ENCODE measurements at places on chromosomes 5 and 9.

DNA sequence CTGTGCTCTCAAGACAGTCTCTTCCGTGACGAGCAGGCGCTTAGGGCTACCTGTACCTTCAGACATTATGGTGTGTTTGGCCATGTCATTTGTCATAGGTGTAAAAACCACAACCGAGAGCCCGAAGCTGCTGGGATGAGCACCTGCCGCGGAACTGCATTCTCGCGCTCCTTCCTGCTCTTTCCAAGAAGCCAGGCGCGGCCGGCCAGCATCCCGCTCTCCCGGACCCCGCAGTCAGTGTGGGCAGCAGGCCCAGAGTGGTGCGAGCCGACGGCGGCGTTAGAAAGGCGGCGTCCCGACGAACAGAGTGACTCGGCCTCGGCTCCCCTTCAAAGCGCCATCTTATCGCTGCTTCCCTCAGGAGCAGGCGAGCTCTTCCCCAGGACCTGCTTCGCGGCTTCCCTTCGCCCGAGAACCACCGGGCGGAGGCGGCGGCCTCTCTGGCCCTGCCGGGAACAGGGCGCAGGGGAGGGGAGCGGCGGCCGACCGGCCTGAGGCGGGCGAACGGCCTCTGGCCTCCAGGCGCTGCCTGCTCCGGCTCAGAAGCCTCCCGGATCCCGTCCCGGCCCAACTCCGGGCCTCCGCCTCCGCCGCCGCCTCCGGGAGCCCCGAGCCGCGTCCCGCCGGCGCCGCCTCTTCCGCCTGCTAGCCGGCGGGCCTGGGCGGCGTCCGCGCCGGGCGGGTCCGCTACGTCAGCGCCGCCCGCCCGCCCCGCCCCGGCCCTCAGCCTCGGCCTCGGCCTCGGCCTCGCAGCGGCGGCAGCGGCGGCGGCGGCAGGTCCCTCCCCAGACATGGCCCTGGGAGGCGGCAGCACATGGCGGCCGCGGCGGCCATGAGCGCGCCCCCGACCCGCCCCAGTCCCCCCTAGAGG is at the start of gene FAM120A:
TSS of gene FAM120A (plus strand) at position 741 of the 871 bp plus-strand sequence. CDS start 231 bp downstream, outside the sequence.
- peak; percentile 66 for DNase-seq

- no peak for DNase-seq
Measured at GRCh38 chr5:5667136-5667554, 244.7 kb downstream of the ICE1 start.

GRCh38 chr5:77449981-77450380 is 42.1 kb downstream of the WDR41 start:
- no peak for DNase-seq

DNA sequence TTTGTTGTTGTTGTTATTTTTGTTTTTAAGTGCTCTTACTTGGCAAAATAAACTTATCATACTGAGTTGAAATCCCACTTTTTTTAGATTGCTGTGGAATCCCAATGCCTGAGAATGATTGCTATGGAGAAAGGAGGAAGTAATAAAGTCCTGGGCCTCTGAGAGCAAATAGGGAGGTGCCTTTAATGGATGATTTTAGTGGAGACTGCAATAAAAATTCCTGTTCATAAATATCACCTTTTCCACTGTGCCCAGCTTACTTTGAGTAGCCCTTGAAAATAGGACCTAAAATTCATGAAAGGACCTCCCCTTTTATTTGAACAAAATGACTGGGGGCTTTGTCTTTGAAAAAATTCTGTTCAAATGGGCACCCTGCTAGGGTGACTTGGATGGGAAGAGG is 21.8 kb upstream of the ANKH start:
- no peak for DNase-seq

DNA sequence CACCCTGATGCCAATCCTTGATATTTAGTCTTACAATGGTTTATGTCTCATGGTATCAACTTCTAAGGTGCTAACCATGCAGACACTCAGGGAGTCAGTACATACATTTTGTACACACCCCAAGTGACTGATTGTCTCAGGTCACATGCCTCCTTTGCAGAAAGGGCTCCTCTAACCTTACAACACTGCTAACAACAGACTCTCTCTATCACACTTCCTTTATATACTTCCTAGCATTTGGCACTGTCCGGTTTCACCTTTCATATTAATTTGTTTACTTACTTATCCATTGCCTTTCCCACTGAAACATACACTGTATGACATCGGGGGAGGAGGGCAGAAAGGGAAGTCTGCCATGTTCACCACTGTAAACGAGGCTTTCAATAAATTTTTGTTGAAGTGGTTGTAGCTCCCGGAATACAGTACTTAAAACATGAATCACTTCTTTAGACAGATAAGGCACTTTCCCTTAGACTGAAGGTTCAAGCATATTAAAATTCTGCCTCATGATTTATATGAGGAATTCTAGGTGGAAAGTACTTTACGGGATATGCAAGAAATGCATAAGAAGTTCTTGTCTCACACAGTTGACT is 20.6 kb downstream of the EMB start:
- DNase-seq: no peak

- DNase-seq: no peak
Measured at GRCh38 chr5:88489364-88489763, 220.7 kb upstream of the TMEM161B start.

DNA sequence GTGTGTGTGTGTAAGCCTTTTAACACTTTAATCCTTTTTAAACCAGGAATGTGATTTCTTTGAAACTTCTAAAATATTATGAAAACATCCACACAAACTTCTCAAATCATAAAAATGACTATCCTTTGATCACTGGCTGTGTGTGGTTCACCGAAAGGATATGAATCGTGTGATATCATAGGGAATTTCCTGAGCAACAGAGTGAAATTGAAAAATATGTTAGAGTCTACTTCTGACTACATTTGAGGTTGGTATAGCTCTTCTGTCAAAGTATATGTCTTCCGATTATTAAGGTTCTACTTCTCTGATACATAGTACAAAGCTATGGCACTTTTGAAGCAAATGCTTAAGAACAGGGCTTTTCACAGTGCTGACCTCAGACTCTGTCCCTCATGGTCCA is 40.3 kb downstream of the RGMB start:
- DNase-seq: no peak

DNA sequence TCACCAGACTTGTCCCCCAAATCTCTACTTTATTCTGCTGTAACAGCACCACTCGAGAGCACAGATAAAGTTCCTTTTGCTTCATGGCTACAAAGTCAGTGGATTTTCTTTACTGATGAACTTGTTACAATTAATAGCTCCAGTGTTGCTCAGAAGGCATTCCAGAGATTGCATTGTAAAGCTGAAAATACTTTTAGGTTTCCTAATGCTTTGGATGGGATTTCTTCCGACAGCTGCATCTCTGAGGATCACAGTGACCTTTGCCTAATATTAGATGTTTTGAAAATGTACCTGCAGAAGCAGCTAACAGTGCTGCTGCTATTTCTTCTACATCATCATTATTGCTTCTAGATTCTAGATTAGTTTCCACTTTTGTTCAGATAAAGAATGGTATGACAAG is 58.8 kb upstream of the TMEM171 start:
- no peak for DNase-seq

DNA sequence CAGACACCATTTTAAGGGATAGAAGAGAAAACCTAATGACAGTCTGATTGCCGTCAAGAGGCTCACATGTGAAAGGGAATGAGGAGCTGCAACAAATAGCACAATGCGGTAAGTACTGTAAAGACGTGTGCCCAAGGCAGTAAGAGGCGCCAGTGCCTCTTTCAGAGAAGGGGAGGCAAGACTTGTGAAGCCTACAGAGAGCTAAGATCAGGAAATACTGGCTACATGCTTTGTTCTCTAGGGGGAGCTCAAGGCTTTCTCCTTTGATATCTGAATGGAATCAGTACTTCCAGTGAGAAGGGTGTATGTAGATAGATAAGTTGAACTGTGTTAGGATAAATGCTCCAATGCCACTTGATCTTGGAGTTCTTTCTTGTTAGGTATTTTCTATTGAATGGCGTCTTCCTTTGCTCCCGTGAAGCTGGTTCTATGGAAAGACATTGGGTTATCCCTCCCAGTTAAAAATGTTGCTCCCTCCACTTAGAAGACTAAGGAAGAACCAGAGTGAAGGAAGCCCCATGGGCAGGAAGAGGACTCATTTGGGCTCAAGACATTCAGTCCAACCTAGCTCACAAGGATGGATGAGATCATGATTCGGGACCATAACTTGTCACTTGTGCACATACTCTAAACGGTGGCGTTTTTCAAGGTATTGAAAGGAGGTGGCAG is 23.5 kb upstream of the ALDOB start:
- no peak for DNase-seq

DNA sequence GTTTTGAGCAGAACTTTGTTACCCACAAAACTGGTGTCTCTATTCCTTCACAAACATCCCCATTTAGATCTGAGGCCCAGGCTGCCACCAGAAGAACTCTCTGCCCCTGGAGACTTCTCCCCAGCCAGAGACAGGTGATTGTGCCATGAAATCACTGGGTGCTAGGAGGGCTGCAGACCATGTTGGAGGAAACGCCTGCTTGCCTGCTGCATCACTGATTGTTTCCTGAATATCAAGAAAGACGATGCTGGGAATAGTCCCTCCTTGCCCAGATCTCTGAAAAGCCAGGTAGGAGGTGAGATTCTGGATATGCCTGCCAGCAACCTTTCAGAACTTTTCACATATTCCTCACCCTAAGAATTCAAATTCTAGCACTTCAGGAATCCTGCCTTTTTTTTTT is 8.1 kb downstream of the ZNF366 start:
- no peak for DNase-seq

DNA sequence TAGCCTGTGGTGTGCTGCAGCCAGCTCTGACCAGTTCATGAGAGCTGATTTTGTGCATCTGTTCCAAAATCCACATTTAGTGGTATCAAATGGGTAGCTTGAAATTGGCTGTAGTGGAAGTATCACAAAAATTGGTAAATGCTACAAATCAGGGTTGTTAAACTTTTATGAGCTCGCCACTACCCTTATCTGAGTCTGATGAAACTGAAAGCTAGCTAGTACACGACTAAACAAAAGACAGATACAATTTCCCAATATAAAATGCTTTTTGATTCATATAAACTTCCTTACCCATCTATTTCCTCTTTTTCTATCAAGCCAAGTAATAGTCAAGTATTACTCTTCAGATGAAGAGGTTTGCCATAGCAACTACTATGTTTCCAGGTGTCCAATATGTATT is 392.0 kb downstream of the TMEM161B start:
- no peak for DNase-seq

- DNase-seq: no peak
Measured at GRCh38 chr9:100052375-100052774, 46.4 kb downstream of the ERP44 start.

DNA sequence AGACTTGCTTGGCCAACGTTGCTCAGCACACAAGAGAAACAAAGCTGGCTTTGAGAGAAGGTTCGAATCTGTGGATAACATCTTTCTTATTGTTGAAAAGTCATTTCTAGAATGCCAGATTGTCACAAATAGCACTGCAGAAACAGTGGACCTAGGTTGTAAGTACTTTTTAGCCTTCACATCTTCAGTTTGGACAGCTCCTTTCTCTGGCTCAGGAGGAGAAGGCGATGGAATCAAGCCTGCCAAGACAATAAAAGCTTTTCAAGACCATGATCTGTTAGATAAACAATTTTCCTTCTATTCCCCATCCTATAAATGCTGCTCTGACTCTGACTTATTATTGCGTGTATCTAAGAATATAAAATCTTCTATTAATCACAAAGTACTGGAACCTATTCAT is 615.2 kb upstream of the SEMA6A start:
- DNase-seq: no peak

- DNase-seq: no peak
Measured at GRCh38 chr9:75001719-75002421, 26.2 kb downstream of the CARNMT1 start.

DNA sequence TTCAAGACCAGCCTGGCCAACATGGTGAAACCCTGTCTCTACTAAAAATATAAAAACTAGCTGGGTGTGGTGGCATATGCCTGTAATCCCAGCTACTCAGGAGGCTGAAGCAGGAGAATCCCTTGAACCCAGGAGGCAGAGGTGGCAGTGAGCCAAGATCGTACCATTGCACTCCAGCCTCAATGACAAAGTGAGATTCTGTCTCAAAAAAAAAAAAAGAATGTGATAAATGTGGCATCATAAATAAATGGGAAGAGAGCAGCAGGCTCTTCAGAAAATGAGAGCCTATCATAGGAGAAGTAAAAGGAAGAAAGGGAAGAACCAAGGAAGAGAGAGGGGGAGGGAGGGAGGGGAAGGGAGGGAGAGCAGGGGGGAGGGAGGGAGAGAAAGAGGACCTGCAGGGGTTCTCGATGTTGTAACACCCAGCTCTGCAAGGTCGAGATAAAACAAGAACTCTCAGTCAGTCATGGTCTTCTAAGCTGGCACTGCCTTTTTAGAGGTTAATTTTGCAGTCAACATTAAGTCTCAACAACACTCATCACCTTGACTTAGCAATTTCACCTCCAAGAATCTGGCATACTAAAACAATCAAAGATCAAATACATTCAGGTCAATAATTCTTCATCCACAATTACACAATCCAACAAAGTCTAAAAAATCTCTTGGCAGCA is 68.7 kb upstream of the SIMC1 start:
- no peak for DNase-seq

DNA sequence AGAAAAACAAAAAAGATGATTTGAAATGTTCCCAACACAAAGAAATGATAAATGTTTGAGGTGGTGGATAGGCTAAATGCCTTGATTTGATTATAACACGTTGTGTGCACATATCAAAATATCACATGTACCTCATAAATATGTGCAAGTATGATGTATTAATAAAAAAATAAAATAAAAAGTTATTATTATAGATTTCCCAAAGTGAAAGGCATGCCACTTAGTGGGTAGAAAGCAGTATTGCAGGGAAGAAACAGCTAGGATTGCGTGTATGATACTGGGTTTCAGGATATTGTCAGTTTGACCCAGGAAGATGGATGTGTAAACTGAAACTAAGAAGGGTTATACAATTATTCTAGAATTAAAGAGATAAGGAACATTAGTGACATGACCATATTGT is 3.6 kb upstream of the TMEM38B start:
- DNase-seq: no peak

DNA sequence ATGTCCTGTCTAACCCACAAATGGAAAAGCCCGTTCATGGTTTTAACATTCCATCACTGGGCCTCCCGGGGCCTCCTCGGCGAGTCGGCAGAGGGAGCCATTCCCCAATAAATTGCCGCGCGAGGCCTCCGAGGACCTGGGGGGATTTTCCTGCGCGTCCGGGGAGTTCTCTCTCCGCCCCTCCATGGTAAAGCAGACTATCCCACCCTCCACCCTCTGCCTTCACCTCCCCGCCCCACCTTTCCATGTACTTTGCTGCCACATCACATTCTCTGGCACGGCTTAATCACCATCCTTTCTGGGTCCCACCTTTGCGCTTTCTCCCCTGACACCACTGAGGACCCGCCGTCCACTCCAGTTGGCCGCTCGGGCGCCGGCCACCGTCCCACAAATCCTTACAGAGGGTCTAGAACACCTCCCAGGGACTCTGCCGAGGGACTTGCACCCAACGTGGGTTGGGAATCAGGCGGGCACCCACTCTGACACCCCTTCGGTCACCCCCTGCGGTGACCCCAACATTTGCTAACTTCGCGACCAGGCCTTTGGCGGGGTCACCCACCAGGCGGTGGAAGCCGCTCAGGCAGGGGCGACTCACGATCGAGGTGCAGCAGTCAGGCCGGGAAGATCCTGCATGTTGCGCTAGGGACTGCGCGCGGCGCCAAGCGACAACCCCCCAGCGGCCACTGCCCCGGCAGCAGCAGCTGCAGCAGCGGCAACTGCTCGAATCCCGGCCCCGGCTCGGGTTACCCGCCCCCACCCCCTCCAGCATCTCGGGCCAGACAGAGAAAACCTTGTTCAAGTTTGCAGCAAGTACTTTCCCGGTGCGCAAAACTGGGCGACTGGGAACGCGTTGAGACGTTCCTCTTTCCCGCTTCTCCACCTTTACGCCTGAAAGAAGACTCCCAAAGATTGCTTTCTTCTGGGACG is at the start of gene MEGF10:
TSS of gene MEGF10 (plus strand) at position 778 of the 927 bp plus-strand sequence. CDS start 40,513 bp downstream, outside the sequence.
- no peak for DNase-seq

GRCh38 chr5:178346607-178347334 is 114.2 kb upstream of the PHYKPL start:
- no peak for DNase-seq
